MCF 10A (cell line): ENCODE measurements at places on chromosomes 16 and 17.

GRCh38 chr17:60301649-60302048 is 90.3 kb downstream of the USP32 start:
- H3K27ac ChIP-seq: no peak overlapping the region
- H3K4me3 ChIP-seq: no peak overlapping the region
- peaks cover 11% of the 10 kb centered on the region for H3K4me1 ChIP-seq
- H3K27me3 ChIP-seq: no peaks in the 10 kb centered on the region

- H3K27ac ChIP-seq: no peak overlapping the region
- H3K27me3 ChIP-seq: no peaks in the 10 kb centered on the region
- H3K4me1 ChIP-seq: peaks cover 2% of the 10 kb centered on the region
- H3K36me3 ChIP-seq: peaks cover 9% of the 10 kb centered on the region
- no peak for DNase-seq
- no peak overlapping the region for H3K4me3 ChIP-seq
These were observed 2.9 kb upstream of the WSB1 start for GRCh38 chr17:27290916-27291598.

- no peaks in the 10 kb centered on the region for H3K27me3 ChIP-seq
- H3K27ac ChIP-seq: no peak overlapping the region
- no peak overlapping the region for H3K4me3 ChIP-seq
- no peak for DNase-seq
These were observed 32.5 kb downstream of the ASIC2 start for GRCh38 chr17:33260638-33261037.

DNA sequence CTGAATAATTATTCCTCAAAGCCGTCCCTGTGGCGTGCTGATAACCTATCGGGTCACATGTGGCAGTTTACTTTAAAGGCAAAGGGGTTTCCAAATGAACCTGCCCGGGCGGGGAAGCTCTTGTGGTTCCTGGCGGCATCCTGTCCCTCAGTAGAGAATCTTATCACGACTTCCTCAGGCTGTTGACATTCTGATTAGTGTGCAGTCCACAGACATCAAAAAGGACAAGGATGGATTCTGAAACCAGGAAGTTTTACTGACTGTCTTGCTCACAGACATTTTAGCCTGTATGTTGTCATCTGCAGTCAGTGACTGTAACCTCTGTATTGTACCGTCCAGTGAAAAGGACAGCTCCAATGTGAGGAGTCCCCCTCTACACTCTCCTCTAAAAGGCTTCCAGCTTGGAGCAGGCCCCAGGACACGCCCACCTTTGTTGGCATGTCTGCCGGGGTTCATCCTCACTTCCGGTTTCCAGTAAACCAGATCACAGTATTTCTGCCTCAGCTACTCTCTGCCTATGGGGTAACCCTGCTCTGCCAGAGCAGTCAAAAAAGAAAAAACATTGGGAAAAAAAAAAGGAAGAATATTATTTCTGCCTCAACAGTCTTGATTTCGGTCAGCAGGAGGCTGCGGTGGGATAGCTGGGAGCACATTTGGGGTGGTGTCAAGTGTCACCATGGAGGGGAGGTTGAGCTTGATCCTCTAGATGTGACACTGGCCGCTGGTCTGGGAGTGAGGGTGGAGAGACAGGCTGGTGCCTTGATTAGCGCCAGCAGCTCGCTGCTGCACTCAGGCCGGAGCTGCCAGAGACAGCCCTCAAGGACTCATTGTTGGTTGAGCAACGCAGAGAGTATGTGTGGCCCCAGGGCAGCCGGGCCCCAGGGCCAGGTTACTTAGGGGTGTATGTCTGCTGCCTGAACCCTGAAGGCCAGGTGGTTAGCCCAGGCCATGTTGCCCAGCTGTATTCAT is 89.0 kb upstream of the DNAH17 start:
- DNase-seq: peak; percentile 23
- peak overlapping the region; percentile 60 for H3K27ac ChIP-seq
- H3K36me3 ChIP-seq: no peaks in the 10 kb centered on the region
- H3K4me3 ChIP-seq: no peak overlapping the region
- no peaks in the 10 kb centered on the region for H3K27me3 ChIP-seq
- peaks cover 23% of the 10 kb centered on the region for H3K4me1 ChIP-seq

GRCh38 chr17:76848670-76849069 is 19.5 kb upstream of the MGAT5B start:
- no peak overlapping the region for H3K27ac ChIP-seq
- no peak for DNase-seq
- no peak overlapping the region for H3K4me3 ChIP-seq
- H3K36me3 ChIP-seq: no peaks in the 10 kb centered on the region
- peaks cover 49% of the 10 kb centered on the region for H3K27me3 ChIP-seq

DNA sequence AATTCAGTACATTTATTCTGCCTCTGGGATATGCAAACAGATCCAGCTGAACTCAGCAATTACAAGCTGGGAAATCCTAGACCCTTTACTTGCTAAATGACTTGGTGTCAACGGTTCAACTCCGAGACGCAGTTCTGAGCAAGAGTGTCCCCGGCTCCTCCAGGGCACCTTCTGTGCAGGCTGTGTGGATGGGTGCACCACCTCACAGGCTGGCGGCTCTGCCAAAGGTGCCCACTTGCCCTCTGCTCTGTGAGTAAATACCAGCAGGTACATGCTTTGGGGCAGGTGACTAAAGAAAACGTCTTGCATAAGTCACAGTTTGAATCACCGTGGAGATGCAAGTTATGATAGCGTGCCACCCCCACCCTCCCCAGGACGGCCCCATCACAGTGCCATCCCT is 23.3 kb downstream of the MAP1LC3B start:
- no peaks in the 10 kb centered on the region for H3K27me3 ChIP-seq
- H3K4me3 ChIP-seq: no peak overlapping the region
- H3K4me1 ChIP-seq: no peaks in the 10 kb centered on the region
- peaks cover 74% of the 10 kb centered on the region for H3K36me3 ChIP-seq
- H3K27ac ChIP-seq: peak overlapping the region; percentile 23

DNA sequence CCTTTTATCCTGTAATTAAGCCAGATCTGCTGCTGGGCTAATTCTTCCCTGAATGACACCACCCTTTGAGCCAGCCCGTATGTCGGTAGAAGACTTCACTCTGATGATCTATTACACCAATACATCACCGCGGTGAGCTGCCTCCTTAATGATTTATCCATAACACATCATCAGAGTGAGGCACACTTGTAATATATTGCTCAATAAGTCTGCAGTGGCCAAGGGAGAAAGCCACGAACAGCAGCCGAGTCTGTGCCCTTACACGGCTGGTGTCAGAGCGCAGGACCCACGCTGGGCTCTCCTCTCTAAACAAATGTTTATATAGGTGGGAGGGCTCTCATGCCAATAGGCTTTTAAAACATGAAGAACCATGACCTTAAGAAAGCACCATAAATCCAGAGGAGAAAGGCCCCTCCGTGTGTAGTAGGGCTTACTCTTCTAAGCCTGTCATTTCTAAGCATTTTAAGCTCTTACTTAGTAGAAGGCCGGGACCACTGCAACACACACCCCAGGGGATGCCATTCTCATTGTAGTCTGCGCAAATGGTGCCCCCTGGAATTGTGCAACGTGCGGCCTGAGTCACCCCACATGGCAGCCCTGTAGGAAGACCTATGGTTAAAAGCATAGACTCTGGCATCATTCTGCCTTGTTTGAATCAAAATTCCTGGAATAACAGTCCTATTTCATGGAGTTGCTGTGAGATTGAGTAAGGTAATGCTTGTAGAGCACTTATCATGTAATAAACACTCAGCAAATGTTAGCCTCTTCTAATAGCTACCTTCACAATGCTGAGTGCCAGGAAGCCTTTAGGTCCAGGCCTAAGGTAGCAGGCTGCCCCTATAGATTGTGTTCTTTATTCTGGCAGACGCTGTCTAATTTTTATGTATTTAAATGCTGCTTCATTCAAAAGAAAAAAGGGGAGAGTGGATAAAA is 26.1 kb downstream of the MRPS23 start:
- H3K36me3 ChIP-seq: no peaks in the 10 kb centered on the region
- peak; percentile 72 for DNase-seq
- H3K27ac ChIP-seq: no peak overlapping the region
- no peaks in the 10 kb centered on the region for H3K4me1 ChIP-seq
- no peak overlapping the region for H3K4me3 ChIP-seq

DNA sequence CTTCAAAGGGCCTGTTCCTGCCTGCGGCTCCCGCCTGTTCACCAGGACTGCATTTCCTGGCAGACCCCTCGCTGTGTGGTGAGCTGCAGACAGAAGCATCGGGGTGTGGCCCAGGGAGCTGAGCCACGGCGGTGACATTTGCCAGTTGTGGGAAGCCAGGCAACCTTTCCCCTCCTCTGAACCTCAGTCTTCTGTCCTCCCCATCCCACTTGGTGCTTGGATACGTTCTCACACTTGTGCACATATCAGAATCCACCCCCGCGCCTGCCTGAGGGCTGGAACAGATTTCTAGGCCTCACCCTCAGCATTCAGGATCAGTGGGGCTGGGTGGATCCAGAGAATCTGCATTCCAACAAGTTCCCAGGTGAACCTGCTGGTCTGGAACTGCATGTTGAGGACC is 63.5 kb downstream of the CRISPLD2 start:
- H3K4me3 ChIP-seq: no peak overlapping the region
- H3K36me3 ChIP-seq: peaks cover 6% of the 10 kb centered on the region
- H3K4me1 ChIP-seq: peaks cover 22% of the 10 kb centered on the region
- DNase-seq: no peak

DNA sequence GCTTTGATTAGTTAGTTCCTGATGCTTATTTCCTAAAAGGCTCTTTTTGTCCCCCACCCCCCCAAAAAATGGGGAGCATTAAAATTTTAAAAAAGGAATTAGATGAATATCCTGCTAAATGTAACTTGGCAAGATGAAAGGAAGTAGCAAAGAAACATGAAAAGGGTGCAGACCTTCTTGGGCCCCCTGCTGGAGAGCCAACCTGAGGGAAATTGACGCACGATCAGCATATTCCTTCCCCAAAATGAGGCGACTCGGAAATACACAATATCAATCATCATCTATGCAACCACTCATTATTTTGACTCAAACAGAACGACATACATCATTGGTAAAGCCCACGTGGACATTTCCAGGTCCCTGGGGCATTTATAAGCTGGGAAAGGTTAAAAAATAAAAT is 59.7 kb downstream of the GRIN2A start:
- H3K27me3 ChIP-seq: no peaks in the 10 kb centered on the region
- H3K4me3 ChIP-seq: no peak overlapping the region
- no peaks in the 10 kb centered on the region for H3K4me1 ChIP-seq
- peak; percentile 9 for DNase-seq
- no peak overlapping the region for H3K27ac ChIP-seq

DNA sequence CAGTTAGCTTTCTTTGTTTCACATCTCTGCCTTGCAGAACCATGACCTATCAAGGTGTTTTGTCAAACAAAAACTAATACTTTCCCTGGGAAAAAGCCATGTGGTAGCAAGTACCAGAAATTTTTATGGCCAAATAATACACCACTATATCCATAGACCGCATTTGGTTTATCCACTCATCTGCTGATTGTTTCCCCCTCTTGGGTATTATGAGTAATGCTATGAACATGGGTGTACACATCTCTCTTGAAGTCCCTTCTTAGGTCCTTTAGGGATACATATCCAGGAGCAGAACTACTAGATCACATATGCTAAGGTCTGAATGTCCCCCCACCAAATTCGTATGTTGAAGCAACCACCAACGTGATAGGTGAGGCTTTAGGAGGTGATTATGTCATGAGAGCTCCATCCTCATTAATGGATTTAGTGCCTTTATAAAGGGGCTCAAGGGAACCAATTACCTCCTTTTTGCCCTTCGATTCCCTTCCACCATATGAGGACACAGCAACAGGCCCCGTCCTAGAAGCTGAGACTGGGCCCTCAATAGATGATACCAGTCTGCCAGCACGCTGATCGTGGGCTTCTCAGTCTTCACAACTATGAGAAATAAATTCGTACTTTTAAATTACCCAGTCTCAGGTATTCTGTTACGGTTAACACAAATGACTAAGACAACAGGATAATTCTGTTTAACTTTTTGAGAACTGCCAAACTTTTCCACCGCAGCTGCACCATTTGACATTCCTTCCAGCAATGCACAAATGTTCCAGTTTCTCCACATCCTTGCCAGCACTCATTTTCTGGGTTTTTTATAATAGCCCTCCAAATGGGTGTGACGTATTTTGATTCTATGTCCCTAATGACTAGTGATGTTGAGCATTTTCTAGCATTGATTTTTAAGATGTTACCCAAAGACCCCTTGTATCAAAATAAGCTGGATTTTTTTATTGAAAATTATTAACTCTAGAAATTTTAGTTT is 30.0 kb downstream of the SIAH1 start:
- no peaks in the 10 kb centered on the region for H3K4me1 ChIP-seq
- H3K4me3 ChIP-seq: no peak overlapping the region
- no peaks in the 10 kb centered on the region for H3K27me3 ChIP-seq

- H3K27ac ChIP-seq: no peak overlapping the region
- no peak for DNase-seq
- no peak overlapping the region for H3K4me3 ChIP-seq
- H3K27me3 ChIP-seq: no peaks in the 10 kb centered on the region
- H3K4me1 ChIP-seq: no peaks in the 10 kb centered on the region
These were observed 662.8 kb downstream of the WWOX start for GRCh38 chr16:78762222-78762621.

GRCh38 chr17:77606146-77606864 is 352.2 kb upstream of the TNRC6C start:
- no peak overlapping the region for H3K27ac ChIP-seq
- DNase-seq: no peak
- H3K4me3 ChIP-seq: no peak overlapping the region
- H3K36me3 ChIP-seq: no peaks in the 10 kb centered on the region
- peaks cover 16% of the 10 kb centered on the region for H3K27me3 ChIP-seq
- H3K4me1 ChIP-seq: peaks cover 32% of the 10 kb centered on the region

DNA sequence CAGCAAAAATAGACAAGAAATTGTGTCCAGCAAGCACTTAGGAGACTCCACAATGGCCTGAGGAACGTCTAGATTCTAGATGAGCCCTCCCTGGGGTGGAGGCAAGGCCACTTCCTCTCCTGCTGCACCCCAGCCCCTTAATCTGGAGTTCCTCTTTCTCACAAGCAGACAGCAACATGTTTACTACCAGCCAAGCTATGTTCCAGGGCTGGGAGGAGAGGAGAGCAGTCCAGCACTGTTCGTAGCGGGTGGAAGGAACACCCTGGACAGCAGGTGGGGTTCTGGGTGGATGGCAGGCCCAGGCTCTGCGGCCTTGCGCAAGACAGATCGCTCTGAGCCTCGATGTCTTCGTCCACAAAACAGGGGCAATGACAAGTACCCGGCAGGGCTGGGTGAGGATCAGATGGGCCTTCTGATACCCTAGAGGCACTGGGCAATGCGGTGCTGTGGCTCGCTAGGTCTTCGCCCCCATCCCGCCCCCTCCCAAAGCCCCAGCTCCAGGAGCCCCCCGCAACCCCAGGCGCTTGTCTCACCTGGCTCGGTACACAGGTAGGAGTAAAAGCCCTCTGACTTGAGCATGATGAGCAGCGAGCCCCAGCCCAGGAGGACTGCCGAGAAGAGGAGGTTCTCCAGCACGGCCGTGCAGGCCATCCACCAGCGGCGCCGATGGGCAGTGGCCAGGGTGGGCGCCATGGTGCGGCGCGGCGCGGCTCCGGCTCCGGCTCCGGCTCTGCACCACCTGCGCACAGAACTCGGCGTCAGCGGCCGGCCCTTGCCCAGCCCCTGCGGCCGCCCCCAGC is 1.3 kb downstream of the SLC43A2 start:
- peaks cover 24% of the 10 kb centered on the region for H3K4me1 ChIP-seq
- peaks cover 24% of the 10 kb centered on the region for H3K36me3 ChIP-seq
- H3K4me3 ChIP-seq: peak overlapping the region; percentile 95
